Putamen (tissue), 1 donor: ENCODE measurements at places on chromosomes 2 and 18.

- DNase-seq = no peak
These were observed 220.3 kb downstream of the KLHL29 start for GRCh38 chr2:23605236-23605635.

- DNase-seq = no peak
These were observed 32.9 kb upstream of the CCDC93 start for GRCh38 chr2:118046634-118047210.

DNA sequence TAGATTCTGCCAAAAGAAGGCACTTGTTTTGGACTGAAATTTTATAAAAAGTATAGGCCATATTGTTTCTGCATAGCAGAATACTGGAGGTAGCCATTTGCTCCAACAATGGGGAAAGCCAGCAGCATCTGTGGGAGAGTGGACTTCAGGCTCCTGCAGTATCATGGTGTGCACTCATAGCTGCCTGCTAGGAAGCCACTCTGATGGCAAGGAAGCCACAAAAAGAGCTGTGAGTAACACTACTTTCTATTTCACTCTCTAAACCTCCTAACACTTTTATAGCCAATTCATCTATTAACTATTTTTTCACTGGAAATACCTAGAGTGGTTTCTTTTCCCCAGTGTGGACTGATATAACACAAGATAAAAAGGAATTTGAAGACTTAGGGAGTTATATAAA lies 144.4 kb upstream of the KCNJ3 start:
- no peak for DNase-seq

GRCh38 chr2:145157036-145157675 lies 637.2 kb upstream of the ZEB2 start:
- DNase-seq = no peak

- DNase-seq = peak; percentile 61
These were observed 22.3 kb downstream of the QPCT start for GRCh38 chr2:37366773-37367172.

DNA sequence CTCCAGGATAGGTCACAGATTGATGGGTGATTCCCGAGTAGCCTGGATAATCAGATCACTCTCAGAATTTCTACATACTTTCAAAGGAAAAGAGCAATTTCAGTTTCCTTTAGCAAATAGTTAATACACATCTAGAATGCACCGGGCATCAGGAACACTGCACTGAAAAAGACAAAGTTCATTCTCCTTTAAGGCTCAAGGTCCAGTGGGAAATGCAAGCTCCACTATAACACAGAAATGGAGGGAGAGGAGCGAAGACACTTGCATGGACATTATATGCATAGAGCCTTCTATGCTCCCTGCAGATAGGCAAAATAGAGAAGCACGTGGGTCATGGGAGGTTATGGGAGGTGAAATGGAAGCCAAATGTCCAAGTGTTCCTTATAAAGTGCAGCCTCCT lies 49.1 kb downstream of the SLC9A4 start:
- no peak for DNase-seq

- DNase-seq = no peak
These were observed 2.6 kb downstream of the CLIP4 start for GRCh38 chr2:29117636-29118303.

GRCh38 chr2:196245378-196246140 lies 74.2 kb upstream of the STK17B start:
- no peak for DNase-seq

- DNase-seq = no peak
These were observed 33.0 kb downstream of the COPS8 start for GRCh38 chr2:237118561-237119155.

DNA sequence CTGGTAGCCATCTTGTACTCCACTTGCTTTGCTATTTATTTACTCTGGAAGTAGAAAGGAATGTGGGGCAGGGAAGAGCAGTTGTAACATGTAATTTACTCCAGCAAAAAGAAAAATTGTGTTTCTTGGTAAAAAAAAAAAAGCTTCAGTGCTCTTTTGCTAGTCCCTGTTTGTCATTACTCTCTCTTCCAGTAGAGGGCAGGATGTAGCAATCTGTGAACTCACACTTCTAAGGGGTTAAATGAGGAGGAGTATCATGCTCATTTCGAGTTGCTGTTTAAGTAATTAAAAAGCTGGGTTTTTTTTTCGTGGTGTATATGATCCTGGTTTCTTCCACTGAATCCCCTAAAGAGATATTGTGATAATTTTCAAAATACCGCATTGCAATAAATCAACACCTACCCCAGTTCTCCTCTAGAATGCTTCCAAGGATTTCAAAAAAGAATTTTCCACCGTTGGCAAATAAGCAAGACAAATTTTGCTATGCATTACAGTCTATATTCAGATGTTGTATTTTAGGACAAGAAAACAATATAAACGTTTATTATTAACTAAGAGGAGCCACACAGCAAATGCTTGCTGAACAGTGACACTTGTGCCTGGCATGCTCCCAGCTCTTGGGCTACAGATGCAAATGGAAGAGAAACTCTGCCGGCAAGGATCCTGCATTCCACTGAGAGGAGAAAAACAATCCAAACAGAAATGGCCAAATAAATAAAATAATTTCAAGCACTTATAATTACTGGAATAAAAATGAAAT lies 261.6 kb downstream of the ASXL3 start:
- peak; percentile 36 for DNase-seq

DNA sequence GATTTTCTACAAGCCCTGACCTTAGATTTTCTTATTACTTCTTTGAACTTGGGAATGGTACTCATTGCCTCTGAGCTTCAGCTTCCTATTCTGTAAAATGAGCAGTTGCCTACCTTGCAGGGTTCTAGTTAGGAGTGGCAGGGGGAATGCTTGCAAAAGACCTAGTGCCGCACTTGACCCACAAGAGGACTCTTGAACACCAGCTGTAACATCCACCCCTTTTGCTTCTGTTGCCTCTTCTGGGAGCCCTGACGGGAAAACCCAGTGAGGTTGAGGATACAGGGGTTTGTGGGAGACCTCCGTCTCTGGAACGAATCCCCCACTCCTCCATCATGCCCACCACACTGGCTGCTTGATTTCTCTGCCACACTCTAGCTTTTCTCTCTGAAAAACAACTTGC lies 27.1 kb upstream of the LBH start:
- DNase-seq = no peak

GRCh38 chr18:63262369-63263335 lies 56.9 kb downstream of the BCL2 start:
- DNase-seq = peak; percentile 43

GRCh38 chr2:187499941-187500532 lies 52.0 kb upstream of the CALCRL start:
- peak; percentile 28 for DNase-seq

GRCh38 chr2:52495816-52496215 lies 1271.8 kb upstream of the CHAC2 start:
- DNase-seq = no peak

DNA sequence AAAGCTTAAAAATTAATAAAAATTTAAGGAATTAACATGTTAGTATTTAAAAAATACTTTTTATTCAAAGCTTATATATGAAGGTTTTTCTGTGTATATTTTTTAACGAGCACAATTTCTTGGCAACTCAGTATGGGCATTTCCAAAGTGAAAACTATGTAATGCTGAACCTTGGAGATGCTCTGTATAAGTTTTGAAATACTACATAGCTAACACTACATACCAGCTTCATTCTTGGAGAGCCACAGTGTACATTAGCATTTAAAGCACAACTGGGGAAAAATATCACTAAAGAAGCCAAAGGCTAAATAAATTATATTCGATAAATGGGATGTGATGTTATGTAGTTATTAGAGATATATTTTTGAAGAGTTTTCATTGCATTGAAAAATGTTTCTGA lies 446.5 kb downstream of the CCDC85A start:
- DNase-seq = no peak

DNA sequence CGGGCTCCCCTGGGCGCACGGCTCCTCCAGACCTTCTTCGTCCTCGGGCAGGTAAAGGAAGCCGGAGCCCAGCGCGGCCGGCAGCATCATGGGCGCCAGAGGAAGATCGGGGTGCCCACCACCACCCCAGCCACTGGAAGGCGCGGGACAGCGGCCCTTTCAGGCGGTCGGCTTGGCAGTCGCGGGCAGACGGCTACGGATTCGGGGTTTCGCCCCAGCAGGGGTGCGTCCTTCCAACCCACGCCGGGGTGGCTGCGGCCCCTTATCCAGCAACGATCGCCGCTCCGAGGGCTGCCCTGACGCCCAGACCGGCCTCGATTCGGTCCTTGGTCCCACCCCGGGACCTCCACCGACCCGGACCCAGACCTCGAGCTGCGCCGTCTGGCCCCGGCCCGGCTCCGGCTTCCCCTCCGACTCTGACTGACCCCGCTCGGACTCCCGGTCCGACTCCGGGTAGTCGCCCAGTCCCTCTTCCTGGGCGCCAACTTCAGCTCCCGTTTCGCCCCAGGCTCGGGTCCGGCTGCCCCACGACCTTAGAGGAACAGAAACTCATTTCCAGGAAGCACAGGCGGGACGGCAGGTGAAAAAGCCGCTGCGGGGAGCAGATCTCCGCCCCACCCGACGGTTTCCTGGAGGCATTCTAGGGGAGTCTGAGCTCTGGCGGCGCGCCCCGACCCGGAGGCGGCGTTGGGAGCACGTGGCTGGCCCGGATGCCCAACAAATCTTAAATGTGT lies 30.2 kb upstream of the SSB start:
- DNase-seq = no peak

- DNase-seq = no peak
These were observed 89.6 kb upstream of the CCDC68 start for GRCh38 chr18:55048892-55049291.

DNA sequence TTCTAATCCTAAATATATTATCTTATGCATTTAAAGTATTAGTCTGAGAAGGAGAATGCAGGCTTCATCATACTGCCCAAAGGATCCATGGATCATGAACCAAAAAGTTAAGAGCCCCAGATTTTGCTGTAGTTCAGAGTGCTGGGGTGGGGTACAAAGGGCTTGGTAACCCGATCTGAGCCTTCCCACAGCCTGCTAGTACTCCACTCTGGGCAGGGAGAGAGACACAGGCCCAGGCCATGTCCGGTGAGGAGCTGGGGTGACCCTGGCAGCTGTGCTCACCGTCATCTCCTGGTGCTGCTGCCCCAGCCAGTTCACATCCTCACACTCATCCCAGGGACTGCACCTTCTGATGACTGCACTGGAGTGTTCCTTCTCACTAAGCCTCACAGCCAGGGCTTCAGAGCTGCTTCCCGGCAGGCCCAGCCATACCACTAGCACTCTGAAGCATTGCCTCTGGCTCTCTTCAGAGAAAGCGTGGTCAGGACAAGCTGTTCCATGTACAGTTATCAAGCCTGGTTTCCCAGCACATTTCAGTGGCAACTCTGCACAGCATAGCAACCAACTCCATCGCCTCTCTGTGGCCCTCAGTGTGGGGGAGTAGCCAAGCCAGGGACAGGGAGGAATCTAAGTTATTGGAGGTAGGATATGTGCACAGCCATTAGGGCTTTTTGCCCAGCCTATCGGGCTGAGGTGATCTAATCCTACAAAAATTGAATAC lies 189.0 kb upstream of the CTAGE1 start:
- no peak for DNase-seq
